ENCODE measurements at places on chromosomes 6 and 20.

GRCh38 chr6:139219746-139220145 is 72.1 kb downstream of the TXLNB start:
- DNase-seq: no peak

DNA sequence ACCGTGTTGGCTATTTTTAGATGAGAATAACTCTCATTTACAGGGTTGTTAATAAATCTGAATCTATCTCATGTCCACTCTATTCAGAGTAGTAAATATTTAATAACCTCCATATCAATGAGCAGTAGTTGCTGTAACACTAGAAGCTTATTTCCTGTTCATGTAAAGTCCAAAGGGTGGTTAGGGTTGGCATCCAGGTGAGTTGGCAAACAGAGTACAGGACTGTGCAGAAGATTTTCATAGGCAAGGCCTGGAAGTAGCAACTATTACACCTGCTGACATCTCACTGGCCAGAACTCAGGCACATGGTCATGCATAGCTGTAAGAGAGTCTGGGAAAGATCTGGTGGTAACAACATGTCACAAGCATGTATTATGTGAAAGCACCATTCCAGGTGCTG is 147.5 kb downstream of the PHF3 start:
- DNase-seq: no peak

DNA sequence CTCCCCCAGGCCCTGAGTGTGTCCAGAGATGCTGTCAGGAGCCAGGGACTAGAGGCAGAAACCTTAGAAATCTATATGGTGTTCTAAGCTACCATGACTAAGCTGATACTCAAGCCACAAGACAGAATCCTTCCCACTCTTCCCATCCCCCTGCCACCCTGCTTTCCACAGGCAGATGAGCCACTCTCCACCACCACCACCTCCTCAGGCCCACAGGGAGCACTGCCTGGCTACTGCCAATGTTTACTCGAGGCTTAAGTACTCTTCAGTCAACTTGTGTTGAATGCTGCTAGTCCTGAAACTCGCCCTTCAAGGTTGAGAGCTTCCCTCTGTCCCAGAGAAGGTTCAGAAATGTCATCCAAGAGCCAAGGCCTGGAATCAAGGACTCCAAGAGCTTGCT is 56.2 kb downstream of the CENPW start:
- no peak for DNase-seq

DNA sequence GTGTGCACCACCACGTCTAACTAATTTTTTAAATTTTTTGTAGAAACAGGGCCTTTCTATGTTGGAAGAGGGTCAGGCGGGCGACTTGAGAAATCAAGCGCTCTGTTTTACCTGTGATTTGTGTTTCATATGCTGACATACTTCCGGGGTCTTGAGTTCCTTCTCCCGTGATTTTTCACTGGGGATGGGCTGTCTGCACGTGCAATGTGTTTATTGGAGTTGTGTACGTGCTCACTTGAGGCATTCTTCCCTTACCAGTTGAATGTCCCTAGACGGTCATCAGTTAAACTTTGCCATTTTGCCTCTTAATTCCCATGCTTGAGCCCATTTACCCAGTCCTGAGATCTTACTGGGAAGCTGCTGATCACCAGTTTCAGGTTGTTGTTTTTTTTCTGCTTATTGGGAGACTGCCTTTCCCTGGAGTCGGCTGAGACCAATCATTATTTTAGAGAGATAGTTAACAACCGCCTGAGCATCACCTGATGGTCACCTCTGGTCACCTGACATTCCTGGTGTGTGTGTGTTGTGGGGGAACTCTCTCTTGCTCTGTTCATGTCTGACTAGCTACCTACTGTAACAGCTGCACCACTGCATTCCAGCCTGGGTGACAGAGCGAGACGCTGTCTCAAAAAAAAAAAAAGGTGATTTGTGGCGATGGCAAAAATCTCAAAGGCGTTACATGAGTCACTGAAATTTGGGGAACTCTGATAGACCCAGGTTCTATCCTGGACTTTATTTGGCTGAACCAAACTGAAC is 34.8 kb upstream of the NCOA3 start:
- no peak for DNase-seq

DNA sequence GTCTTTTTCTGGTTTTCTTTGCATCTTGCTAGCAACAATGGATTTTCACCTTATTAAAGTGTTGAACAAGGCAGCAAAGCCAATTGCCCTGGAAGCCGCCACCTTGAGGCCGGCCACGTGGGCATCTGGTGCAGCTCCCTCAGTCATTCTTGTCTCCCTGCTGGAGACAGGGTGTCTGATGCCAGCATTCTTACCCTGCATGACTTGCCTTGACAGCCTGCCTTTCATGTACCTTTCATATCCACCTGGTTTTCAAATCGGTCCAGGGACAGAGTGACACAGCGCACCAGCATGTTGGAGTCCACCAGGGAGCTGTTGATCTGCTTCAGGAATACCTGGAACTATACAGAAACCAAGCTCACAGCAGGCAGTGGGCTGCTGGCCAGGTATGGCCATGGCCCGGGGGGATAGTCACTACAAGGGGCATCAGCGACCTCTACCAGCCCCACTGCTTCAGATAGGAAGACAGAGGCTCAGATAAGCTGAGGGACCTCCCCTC is 49.8 kb downstream of the MYH7B start:
- DNase-seq: peak; percentile 43

DNA sequence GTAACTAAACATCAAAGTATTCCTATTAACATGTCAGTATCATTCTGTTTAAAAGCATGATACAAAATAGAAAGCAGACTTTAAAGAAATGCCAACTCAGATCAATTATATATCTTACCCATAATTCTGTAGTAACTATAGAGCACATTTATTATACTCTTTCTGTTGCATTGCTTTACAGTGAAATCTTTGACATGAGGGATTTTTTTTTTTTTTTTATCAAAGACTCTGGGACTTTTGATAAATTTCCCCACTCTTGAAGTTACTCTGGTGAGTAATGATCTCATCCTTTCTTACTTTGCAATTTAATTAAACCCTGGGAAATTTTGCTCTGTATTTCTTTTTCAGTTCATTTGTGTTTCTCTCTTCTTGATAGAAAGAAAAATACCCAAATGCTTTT is 17.4 kb downstream of the ADGRF4 start:
- DNase-seq: no peak

DNA sequence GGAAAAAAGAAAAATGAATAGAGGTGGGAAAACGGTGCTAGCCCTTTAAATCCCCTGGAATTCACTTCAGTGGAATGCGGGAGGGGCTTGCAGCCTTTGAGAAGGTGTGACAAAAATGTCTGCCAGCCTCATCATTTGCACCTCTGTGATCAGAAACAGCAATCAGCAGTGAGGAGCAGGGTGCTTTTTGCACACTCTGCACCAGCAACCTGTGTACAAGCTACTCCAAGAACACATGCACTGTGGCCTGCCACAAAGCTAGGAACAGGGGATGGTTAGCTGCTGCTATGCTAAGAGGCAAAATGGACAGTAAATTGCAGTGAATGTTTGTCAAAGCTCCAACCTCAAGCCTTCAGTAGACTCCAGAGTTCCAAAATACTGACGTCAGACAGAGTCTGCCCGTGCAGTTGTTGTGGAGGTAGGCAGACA is 29.7 kb downstream of the GINS1 start:
- no peak for DNase-seq

DNA sequence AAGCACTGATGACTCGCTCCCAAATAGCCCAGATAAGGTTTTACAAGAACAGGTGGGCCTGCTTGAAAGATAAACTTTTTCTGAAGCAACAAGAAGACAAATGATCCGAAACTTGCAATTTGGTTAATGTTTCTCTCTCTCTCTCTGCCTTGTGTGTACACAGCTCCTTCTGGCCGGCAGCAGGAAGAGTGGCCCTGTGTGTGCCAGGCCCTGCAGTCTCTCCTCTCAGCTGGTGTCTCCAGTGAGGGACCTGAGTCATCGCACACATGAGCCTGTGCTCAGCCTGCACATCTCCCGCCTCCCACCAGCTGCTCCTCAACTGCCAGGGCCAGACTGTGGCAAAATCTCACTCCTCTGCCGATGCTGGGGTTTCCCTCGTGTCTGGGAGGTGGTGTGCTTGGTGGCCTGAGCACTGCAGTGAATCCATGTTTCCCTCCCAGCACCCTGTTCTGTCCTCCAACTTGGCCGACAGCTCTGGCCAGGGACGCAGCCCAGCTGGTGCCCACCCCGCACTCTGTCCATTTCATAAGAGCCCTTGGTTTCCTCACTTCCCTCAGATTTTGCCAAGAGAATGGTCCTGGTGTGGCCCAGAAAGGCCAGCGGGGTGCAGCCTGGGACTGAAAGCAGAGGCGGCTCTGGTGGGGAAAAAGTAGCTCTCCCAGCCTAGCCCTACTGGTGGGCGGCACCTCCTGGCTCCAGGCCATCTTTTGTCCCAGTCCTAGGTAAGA is 49.4 kb downstream of the ERMARD start:
- DNase-seq: no peak

DNA sequence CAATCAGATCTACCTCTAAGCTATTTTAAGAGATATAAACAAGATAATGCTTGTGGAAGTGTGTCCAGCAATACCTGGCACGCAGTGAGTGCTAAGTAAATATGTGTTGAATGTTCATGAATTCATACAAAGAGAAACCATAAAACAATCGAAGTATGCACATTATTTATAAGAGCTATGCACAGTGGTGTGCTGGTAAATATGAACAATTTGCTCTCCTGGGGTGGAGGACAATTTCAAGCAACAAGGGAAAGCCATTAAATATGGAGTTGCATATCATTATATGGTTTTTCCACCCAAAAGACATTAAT is 526.6 kb upstream of the MARCKS start:
- DNase-seq: no peak

DNA sequence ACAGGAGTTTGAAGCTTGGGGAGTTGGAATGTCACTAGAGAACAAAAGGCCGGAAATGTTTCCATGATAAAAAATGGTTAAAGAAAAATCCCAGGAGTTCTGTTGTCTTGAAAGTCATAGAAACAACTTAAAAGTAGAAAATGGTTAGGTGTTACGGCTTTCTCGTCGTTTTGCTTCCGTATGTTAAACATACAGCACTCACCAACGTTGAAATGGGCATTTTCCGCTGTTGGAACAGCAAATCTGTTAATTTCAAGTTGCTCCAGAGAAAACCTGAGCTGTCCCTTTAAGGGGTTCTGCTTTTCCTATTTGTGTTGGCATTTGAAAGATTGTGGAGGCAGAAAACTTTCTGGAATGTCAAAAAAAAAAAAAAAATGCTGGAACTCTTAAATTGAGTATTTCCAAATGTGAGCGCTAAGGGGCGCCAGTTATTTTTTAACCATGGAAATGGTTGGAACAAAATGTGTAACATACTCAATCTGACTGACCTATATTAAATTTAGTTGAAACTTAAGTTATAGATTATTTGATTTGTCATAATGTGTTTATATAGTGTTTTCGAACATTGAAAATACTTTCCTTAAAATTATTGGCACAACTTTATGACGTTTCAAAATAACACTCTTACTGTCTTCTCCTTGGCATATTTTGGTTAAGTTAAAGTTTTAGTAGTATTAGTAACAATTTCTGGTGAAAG is 2.2 kb downstream of the QKI start:
- peak; percentile 77 for DNase-seq

DNA sequence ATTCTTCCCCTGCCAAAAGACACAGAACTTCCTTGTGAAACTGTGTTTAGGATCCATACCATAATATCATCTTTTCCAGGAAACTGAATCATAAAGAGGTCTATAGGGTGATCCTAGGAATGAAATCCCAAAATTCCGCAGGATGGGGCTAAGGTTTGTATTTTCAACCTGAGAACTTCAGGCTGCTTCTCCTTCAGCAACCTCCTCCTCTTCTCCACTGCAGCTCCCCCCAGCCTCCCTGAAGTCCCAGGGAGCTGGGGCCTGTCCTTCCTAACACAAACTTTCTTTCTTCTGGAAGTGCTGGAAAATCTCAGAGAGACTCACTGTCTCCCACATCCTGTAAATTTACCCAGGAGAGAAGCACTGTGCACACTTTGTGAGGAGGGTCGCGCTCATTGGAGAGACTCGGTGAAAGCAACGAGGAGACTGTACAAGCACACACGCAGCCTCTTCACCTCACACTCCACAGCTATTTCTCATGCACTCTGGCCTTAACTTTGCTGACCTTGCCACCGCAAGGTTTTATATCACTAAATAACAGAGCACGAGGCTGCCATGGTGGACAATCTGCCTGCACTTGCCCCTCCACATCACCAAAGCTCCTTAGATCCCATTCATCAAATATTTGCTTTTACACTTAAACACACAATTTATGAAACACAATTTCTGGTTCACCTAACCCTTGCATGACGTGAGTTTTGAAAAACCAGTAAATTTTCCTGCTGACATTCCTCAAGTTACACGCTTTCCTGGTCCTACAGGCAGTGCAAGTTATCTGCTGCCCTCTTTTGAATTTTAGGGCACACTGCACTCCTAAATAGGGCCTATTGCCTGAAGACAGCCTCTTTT is 14.3 kb downstream of the ID4 start:
- no peak for DNase-seq

- peak; percentile 73 for DNase-seq
These were observed 160.0 kb downstream of the TBXT start for GRCh38 chr6:166007349-166008263.

- DNase-seq: no peak
These were observed 210.4 kb upstream of the PHACTR1 start for GRCh38 chr6:12506159-12506558.

- DNase-seq: no peak
These were observed 2.4 kb downstream of the CUL9 start for GRCh38 chr6:43184268-43184985.

- no peak for DNase-seq
These were observed 108.8 kb upstream of the SCGN start for GRCh38 chr6:25542984-25543910.

- no peak for DNase-seq
These were observed 3.8 kb downstream of the TSHZ2 start for GRCh38 chr20:52975803-52976531.

Data from sciatic nerve (tissue), 2 donors.